ENCODE measurements at places on chromosomes 12 and 14. TPM values are rescaled to one million over a fixed set of nuclear protein-coding genes. Genes with fewer than 3 reads are reported as not detected.

The OLR1 gene
- polyA plus RNA-seq, result not detected

The LAG3 gene
- 0.72 TPM for polyA plus RNA-seq

The NKX2-1 gene
- polyA plus RNA-seq, result not detected

The KRT82 gene
- not detected for polyA plus RNA-seq

The MORN3 gene
- polyA plus RNA-seq, result 2.4 TPM

The KCNMB4 gene
- polyA plus RNA-seq, result 1.0 TPM

The TSPAN11 gene
- polyA plus RNA-seq, result 6.6 TPM

The OR10A7 gene
- polyA plus RNA-seq, result not detected

The PEX5 gene
- polyA plus RNA-seq, result 22.6 TPM

The GYS2 gene
- polyA plus RNA-seq, result not detected

The SLC24A4 gene
- 0.13 TPM for polyA plus RNA-seq

The NANOG gene
- not detected for polyA plus RNA-seq

The SAMD4A gene
- polyA plus RNA-seq, result 5.9 TPM

The TNS2 gene
- 32.7 TPM for polyA plus RNA-seq

The GRIN2B gene
- polyA plus RNA-seq, result not detected

The ANKRD33 gene
- not detected for polyA plus RNA-seq

The ENDOU gene
- not detected for polyA plus RNA-seq

The CMTM5 gene
- polyA plus RNA-seq, result not detected

The TSPAN9 gene
- polyA plus RNA-seq, result 40.1 TPM

The SLC4A8 gene
- polyA plus RNA-seq, result 3.6 TPM

The KRT3 gene
- not detected for polyA plus RNA-seq

The KRT2 gene
- polyA plus RNA-seq, result not detected

The RFX4 gene
- not detected for polyA plus RNA-seq

The CEBPE gene
- polyA plus RNA-seq, result not detected
